ENCODE measurements at places on chromosomes 7 and 10.

DNA sequence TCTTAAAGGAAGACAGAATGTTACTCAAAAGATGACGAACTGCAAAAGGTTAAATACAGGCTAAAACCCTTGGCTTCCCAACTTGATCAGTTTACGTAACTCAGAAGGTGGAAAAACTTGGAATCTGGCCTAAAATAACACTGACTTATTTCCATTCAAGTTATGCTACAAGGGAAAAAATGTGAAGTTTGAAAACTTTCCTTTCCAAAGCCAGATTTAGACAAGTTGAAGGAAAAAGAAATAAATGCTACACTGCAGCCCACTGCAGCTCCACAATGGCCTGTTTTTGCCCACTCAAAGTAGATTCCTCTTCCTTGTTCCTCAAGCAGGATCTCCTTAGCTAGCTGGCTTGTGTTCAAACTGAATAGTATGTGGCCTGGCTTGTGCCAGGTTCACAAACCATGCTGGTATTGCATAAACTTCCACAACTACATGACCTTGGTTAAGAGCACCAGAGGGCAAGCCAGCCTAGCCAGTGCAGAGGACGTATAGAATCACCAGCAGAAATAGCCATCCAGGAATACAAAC is 166.2 kb downstream of the CPEB3 start:
- DNase-seq: no peak

DNA sequence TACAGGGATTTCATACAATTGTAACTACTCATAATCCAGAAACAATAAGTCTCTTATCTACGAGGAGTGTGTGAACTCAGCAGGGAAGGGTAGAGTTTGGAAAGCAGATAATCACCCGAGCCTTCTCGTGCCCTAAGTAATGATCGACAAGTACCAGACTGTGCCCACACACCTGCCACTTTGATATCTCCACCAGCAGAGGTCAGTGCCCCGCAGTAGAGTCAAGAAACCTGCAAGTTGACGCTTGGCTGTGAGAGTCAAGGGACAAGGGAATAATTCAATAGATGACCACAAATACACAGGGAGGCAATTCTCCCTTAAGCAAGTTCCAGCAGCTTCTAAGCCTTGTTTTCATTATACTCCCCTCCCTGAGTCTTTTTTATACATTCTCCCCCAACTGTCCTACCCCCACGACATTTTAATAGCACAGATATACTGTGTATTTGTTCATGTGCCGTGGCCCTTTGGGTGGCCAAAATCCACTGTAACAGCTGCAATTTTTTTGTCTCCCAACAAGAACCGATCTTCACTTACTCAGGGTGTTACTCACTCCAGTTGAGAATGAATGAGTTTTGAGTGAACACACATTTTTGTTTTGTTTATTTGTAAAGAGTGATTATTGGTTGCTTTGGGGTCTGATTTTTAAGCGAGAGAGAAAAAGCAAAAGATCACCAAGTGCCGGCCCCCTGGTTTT is 106.9 kb upstream of the RHEB start:
- DNase-seq: no peak

GRCh38 chr10:13360587-13360986 is 12.5 kb upstream of the SEPHS1 start:
- DNase-seq: no peak

DNA sequence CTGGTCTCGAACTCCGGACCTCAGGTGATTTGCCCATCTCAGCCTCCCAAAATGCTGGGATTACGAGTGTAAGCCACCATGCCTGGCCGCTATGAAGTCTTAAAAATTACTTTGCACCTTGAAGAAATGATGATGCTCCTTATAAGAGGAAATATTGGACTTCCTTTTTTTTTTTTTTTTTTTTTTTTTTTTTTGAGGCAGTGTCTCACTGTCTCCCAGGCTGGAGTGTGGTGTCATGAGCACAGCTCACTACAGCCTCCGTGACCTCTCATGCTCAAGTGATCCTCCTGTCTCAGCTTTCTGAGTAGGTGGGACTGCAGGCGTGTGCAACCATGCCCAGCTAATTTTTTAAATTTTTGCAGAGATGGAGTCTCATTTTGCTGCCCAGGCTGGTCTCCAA is 65.3 kb downstream of the KMT2E start:
- no peak for DNase-seq

DNA sequence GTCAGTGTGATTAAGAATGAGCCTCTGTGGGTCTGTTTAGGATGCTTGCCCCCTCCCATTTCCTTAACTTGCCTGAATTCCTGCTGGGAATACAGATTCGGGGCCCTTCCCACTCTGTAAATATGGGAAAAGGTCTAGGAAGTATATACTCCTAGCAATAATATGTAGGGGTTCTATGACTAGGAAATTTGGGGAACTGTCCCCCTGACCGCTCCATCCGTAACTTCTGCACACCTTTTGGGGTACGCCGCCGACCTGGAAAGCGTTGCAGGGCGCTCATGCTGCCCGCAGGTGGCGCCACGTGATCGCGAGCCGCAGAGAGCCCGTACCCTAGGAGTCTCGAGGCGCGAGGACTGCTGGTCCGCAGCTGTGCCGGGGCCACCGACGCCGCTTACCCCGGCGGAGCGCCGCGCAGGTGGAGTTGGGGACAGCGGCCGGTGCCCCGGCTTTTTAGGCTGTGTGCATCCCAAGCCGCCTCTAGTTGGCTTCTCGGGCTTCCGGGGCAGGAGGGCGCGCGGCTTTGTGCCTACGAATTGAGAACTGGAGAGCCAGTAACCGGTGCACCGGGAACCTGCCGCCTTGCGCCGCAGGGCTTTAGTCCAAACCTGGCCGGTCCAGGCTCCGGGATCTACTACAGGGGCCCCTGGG is 656 bp upstream of the CNNM2 start:
- DNase-seq: peak; percentile 78

GRCh38 chr7:105802604-105803428 is 73.6 kb downstream of the ATXN7L1 start:
- no peak for DNase-seq

DNA sequence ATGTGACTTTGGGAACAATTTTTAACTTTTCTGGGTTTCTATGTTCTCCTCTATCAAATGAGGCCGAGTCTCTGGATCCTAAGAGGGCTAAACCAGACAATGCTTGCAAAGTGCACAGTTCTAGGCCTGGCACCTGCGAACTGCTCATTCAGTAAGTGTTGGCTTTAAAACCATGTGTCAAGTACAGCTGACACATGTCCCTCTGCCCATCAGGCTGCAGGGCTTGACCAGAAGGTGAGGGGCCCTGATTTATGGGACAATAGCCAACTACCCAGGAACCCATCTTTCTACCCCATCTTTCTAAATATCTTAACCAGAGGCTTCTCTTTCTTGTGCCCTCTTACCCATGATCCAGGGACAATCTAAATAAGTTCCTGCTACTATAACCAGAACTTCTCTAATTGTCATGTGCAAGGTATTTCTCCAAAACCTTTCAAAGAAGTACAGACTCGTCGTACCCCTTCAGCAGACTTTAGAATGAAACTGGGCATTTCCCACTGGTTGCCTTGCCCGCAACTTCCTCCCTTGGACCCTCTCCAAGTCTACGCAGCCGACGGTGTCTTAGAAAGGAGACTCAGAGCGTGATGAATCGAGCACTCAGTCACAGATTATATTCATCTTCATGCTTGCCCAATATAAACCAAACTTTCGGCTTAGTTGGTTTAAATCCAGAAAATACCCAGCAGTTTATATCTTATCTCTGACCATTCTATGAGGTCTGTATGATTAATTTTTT is 69.8 kb upstream of the STEAP1B start:
- DNase-seq: no peak

- DNase-seq: no peak
Measured at GRCh38 chr10:6211341-6211670, 8.6 kb downstream of the PFKFB3 start.

- no peak for DNase-seq
Measured at GRCh38 chr10:10811562-10811961, 206.1 kb upstream of the CELF2 start.

DNA sequence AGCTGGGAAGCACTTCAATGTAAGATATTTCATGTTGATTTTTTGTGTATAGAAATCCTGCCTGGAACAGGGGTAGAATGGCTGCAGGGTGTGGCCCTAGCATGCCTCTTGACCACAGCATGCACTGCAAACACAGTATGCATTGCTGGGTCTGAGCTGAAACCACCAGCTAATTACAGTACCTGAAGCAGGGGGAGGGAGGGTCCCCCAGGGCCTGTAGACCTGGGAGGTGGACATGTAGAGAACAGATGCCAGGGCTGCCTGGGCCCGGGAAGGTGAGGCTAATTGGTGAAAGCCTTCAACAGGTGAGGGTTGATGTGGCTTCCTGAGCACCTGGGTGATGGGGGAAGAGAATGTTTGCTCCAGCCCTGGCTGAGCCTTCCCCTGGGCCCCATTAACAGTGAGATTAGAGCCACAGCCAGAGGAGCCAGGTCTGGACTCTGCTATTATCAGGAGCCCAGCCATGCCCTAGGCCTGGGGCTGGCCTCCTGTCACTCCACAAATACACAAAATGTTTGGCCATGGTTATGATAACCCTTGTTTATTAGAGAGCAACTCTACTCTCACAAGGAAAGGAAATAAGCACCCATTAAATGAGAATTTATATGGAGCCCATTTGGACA is 83.3 kb downstream of the PLXNA4 start:
- no peak for DNase-seq

DNA sequence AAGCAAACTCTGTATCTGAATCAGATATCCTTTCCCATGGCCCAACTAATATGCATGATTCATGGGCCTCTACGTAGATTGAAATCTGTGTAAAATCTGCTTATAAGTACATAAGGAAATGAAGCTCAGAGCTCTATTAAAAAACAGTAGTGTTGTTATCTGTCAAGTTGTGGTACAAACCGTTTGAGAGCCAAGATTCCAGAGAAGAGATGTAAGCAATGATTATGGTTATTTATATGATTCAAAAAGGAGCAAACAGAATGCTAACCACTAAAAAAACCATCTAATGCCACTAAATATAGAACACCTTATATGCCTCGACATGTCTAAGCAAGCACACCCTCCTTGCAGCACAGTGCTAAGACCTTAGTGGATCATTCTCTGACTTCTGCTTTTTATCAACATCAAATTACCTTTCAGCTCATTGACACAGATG is 26.6 kb downstream of the RPP38 start:
- no peak for DNase-seq

- no peak for DNase-seq
Measured at GRCh38 chr7:22811746-22812280, 10.8 kb downstream of the TOMM7 start.

DNA sequence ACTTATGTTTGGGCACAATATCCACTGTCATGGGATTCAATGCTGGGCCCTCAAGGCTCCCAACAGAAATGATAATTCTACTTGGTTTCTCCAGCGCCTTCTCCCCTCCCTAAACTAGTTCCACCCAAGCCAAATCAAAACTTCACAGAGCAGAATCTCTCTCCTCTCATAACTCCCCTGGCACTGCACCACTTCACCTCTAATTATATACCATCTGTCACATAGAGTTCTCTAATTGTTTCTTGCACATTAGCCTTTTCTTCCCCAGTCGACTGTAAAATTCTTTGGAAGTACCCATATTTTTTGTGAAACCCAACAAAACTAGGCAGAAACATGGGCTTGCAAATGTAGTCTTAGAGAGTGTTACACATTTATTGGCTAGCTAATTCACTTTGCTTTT is 8.1 kb downstream of the SGMS1 start:
- DNase-seq: no peak

DNA sequence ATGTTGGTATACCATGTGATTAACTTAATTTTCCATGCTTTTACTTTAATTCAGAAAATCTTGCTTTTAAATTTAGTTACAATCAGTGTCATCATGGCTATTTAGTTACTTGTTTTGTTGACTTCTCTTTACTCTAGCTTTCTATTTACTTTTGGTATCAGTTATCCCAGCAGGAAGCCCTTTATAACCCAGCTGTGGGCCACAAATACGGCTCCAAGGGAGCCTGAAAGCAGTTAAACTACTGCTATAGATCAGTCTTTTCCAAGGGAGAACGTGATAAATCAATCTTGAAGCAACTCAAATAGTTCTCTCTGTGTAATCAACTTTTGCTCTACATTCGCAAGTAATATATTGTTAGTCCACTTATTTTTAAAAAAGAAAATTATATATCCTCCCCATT is 287.4 kb downstream of the CACNA2D1 start:
- DNase-seq: no peak

DNA sequence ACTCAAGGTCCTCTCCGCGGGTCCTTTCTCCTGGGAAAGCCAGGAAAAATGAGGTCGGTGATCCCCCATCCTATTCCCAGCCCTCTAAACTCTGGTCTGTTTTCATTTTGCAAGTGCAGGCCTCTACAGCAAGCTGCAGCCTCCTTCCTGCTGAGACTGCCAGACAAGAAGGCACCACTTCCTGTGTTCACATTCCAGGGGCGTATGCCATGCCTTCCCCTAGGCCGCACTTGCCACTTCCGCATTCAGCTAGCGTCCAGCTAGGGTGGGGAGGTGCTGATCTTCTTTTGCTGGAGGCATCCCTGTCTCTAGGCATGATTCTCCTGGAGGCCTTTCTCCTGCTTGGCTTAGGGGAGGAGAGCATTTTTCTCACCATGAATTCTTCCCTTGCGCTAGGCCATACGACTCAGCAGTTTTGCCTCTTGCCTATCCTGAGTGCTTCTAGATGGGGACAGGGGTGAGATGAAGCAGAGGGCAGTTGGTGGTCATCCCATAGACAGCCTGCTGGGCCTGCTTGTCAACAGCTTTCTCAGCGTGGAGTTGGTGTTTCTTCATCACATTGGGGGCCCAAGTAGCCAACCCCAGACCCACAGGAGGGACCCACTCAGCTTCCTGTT is 328.9 kb downstream of the RPS24 start:
- DNase-seq: no peak

DNA sequence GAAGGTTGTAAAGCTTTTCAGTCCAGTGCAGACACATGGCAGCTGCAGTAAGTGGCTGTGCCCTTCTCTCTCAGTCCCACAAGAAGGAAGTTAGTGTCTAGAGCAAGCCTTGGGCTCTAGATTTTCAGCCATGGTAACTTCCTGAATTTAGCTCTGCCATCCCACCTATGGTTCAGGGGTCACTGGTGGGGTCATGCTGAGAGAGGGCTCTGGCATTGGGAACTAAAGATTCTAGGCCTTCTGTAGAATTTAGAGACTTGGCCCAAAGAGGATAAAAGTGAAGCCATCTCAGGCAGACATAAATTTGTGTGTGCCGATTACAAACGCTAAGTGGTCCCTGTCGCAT is 113.5 kb downstream of the COL13A1 start:
- no peak for DNase-seq

GRCh38 chr7:148395352-148395811 is 195.2 kb upstream of the C7orf33 start:
- no peak for DNase-seq

GRCh38 chr7:29485339-29486190 is 78.1 kb upstream of the PRR15 start:
- no peak for DNase-seq

- no peak for DNase-seq
Measured at GRCh38 chr10:64798297-64798696, 1277.1 kb downstream of the REEP3 start.

- no peak for DNase-seq
Measured at GRCh38 chr10:6843481-6843881, 263.4 kb upstream of the PRKCQ start.

DNA sequence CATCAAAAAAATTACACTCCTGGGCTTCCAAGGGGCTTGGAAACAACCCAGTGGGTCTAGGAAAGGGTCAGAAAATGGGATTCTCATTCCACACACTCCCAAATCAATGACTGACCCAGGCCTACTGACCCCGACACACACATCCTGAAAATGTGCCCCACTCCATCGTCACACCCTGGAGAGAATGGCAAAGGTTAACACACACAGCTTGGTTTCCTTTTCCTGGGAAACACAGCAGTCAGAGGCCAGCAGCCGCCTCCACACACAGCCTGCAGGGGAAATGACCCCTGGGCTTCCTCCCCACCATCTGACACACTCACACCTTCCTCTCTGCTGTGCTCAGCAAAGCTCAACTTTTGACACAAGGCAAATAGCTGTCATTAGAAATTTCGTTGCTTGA is 42.9 kb downstream of the SH3PXD2A start:
- no peak for DNase-seq
